Activated CD8-positive, alpha-beta memory T cell treated with anti-CD3 and anti-CD28 coated beads, Interleukin-2, amount 10 ng/mL, durations not matched to agents 7 days and 5 days (primary cell): ENCODE measurements at places on chromosomes 7 and 10. TPM values are rescaled to one million over a fixed set of nuclear protein-coding genes. Genes with fewer than 3 reads are reported as not detected.

The POLR2J3 gene
- total RNA-seq, result 51.0 TPM

The C10orf62 gene
- total RNA-seq, result not detected

- no peaks in the 10 kb centered on the region for H3K4me1 ChIP-seq
- H3K4me3 ChIP-seq, result no peak overlapping the region
- H3K27ac ChIP-seq, result no peak overlapping the region
- H3K27me3 ChIP-seq, result peaks cover 10% of the 10 kb centered on the region
- no peaks in the 10 kb centered on the region for H3K36me3 ChIP-seq
Measured at GRCh38 chr7:118259115-118259514, 34.6 kb downstream of the ANKRD7 start.

- no peak overlapping the region for H3K27ac ChIP-seq
- no peak overlapping the region for H3K4me3 ChIP-seq
- no peaks in the 10 kb centered on the region for H3K36me3 ChIP-seq
- no peaks in the 10 kb centered on the region for H3K27me3 ChIP-seq
Measured at GRCh38 chr7:47327698-47328391, 254.1 kb downstream of the TNS3 start.

GRCh38 chr10:17240096-17240495, 12.1 kb downstream of the VIM start:
- H3K4me3 ChIP-seq, result no peak overlapping the region
- peaks cover 22% of the 10 kb centered on the region for H3K36me3 ChIP-seq
- H3K27me3 ChIP-seq, result no peaks in the 10 kb centered on the region
- H3K27ac ChIP-seq, result no peak overlapping the region

DNA sequence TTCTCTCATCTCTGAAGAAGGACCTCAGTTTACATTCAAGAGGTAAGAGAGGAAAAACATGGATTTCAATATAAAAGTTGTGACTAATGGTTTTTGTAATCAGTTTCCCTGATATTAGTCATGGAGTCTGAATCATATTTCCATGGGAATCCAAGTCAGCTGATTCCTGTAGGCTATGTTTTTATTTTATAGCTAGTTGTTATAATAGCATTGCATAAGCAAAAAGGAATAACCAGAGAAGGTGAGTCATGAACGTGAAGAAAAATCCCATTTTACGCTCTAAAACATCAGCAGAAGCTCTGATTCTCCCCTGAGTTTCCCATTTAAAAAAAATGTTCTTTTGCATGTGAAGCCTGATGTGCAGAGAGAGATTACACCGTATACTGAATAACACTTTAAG, 299.3 kb downstream of the SFMBT2 start:
- peaks cover 14% of the 10 kb centered on the region for H3K27me3 ChIP-seq
- DNase-seq, result no peak
- no peak overlapping the region for H3K27ac ChIP-seq
- H3K4me1 ChIP-seq, result peaks cover 3% of the 10 kb centered on the region
- H3K4me3 ChIP-seq, result no peak overlapping the region

- no peak overlapping the region for H3K4me3 ChIP-seq
- H3K36me3 ChIP-seq, result peaks cover 47% of the 10 kb centered on the region
- DNase-seq, result no peak
- no peak overlapping the region for H3K27ac ChIP-seq
Measured at GRCh38 chr7:133310232-133310862, 57.5 kb downstream of the EXOC4 start.

DNA sequence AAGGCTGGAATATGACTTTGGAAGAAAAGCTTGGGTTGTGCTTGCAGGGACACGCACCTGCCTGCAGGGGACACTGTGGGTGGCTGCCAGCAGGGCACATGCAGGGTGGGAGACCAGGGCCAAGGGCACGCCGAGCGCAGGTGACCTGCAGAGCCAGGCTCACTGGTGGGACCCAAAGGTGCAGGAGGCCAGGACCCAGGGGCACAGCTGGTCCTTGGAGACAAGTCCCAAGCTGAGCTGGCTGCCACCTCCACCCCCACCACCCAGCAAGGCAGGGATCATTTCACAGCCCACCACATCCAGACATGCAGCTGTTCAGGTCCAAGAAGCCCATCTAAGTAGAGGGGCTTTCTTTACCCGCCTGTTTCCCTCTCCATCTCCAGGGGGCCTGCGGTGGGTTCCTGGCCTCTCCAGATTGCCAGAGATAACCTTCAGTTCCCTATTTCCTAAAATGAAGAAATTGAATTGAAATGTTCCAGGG, 13.8 kb upstream of the CLIP2 start:
- no peaks in the 10 kb centered on the region for H3K36me3 ChIP-seq
- peaks cover 5% of the 10 kb centered on the region for H3K27me3 ChIP-seq
- no peak overlapping the region for H3K4me3 ChIP-seq
- no peak for DNase-seq
